Fibroblast of lung (primary cell): ENCODE measurements at places on chromosomes 1 and 21. TPM values are rescaled to one million over a fixed set of nuclear protein-coding genes. Genes with fewer than 3 reads are reported as not detected.

GRCh38 chr1:97739596-97740103 lies 181.2 kb downstream of the DPYD start:
- no peak overlapping the region for H3K27ac ChIP-seq
- no peak overlapping the region for H3K4me3 ChIP-seq
- no peaks in the 10 kb centered on the region for H3K27me3 ChIP-seq
- DNase-seq, result peak; percentile 33
- no peaks in the 10 kb centered on the region for H3K36me3 ChIP-seq
- peaks cover 3% of the 10 kb centered on the region for H3K4me1 ChIP-seq

GRCh38 chr1:185645162-185645640 lies 89.0 kb upstream of the HMCN1 start:
- H3K27me3 ChIP-seq, result no peaks in the 10 kb centered on the region
- H3K4me3 ChIP-seq, result no peak overlapping the region
- DNase-seq, result peak; percentile 5
- H3K36me3 ChIP-seq, result no peaks in the 10 kb centered on the region
- no peak overlapping the region for H3K27ac ChIP-seq

DNA sequence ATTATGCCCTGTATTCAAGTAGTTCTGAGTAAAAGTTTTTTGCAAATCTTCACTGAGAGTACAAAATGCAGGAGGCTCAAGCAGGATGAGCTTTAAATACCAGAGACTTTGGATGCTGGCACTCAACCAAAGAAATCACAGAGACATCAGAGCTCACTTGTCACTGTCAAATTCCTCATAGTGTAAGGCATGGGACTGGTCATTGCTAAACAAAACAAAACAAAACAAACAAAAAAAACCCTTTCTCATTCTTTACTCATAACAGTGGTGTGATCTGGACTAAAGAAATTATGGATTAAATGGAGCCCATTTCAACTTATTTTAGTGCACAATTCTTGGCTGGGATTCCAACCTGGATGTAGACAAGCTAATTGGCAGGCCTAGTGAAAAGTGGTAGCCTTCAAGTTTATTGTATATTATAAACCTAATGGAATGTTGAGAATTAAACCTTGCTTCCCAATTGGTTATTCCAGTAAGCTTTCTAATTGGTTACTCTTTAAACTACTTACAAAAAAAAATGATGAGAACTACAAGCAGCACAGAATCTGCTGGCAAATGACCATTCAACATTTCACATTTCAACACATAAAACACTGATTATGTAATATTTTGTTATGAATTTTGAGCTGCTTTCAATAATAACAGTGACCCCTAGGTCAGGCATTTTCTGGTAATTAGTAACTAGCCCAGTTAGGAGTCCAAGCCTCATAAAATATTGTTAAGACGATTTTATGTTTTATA lies 30.6 kb upstream of the NEK7 start:
- no peaks in the 10 kb centered on the region for H3K27me3 ChIP-seq
- H3K27ac ChIP-seq, result peak overlapping the region; percentile 34
- H3K4me1 ChIP-seq, result peaks cover 18% of the 10 kb centered on the region
- H3K4me3 ChIP-seq, result no peak overlapping the region

GRCh38 chr21:36487641-36488307 lies 7.9 kb upstream of the CLDN14 start:
- H3K4me3 ChIP-seq, result no peak overlapping the region
- DNase-seq, result no peak
- no peak overlapping the region for H3K27ac ChIP-seq
- no peaks in the 10 kb centered on the region for H3K4me1 ChIP-seq

Gene EDN2
- total RNA-seq, result not detected in 2 replicates
